ENCODE measurements at places on chromosomes 13 and 19.
A peak's percentile ranks its signal among the peaks of the same experiment; 100 is the strongest.

- no peak for DNase-seq
Observed at GRCh38 chr13:110201114-110201513, 105.8 kb downstream of the COL4A1 start.

DNA sequence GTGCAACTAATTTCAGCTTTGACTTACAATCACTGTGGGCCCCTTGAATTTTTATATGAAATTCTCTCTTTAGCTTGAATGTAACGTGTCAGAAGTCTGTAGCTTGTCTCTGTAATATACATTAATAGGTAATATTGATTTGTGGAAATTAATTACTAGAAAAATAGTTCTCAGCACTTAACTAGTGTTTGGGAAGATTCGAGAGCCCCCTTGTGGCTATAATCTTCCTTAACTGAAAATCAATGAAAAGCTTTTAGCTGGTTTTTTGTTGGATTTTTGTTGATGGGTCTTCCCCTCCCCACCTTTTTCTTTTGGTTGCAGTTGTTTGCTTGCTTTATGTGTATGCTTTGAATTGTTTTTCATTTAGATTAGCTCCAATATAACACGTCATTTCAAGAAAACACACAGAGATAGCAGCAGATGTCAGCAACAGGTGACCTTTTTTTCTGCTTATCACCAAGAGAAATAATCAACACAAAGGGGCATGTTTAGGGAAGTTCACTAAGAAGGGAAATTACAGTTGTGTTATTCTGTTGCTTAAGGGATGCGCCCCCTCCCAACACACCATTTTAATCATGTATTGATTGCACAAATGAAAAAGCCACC lies 176.8 kb downstream of the OXGR1 start:
- DNase-seq: no peak

GRCh38 chr13:112079696-112080095 lies 12.7 kb downstream of the SOX1 start:
- DNase-seq: no peak

DNA sequence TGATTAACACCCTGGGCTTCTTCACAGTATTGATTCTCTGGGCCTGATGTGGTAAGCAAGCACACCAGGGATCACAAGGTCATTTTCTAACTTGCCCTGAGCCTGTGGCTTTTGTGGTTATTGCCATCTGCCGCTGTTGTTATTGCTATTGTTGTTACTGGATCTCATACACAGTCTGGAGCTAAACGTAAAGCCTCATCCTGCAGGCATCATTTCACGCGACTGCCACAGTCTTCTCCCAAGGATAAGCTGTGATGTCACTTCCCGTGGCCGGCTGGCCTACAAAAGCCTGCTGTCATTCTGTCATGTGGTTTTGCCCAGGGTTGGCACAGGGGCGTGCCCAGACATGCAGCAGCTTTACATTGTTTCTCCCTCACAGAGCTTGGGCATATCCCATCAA lies 154.0 kb upstream of the GPR12 start:
- peak; percentile 6 for DNase-seq

DNA sequence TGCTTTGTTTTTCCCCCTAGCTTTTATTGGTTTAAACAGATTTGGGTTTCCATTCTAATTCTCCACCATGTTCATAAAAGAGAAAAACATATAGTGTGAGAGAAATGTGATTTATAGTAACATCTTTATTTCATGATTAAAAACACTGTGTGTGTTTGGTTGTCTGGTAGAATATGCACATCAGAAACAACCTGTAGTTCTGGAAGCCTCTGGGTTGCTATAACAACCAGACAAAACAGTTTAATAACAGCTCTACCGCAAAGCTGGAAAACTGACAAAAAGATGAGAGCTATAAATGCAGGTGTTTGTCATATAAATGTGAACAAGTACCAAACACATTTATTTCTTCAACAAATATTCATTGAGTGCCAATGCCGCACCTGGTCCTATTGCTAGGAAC lies 9.8 kb downstream of the KBTBD6 start:
- DNase-seq: no peak

GRCh38 chr13:47841151-47841550 lies 159.9 kb downstream of the SUCLA2 start:
- no peak for DNase-seq

DNA sequence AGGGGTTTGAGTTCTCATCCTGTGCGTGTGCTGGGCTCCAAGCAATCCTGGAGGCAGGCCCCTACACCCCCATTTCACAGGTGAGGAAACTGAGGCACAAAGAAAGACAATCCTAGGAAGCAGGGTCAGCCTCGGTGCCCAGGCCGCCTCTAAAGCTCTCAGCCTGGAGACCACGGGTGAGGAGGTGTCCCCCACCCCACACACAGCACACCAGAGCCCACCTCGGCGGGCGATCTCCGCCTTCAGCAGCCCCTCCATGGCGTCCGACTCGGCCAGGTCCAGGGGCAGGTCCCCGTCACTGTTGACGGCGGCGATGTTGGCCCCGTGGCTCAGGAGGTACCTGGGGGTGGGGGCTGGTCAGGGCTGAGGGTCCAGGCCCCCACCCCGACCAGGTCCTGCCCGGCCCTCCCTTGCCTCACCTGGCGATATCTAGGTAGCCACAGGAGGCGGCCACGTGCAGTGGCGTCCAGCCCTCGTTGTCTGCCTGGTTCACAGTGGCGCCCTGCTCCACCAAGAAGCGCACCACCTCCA lies 5.1 kb downstream of the PPP1R12C start:
- no peak for DNase-seq

- no peak for DNase-seq
Observed at GRCh38 chr19:38870612-38871011, 7.5 kb downstream of the RINL start.

GRCh38 chr13:33958964-33959363 lies 141.0 kb downstream of the RFC3 start:
- no peak for DNase-seq

GRCh38 chr19:15264933-15265206 lies 32.6 kb upstream of the EPHX3 start:
- DNase-seq: no peak

DNA sequence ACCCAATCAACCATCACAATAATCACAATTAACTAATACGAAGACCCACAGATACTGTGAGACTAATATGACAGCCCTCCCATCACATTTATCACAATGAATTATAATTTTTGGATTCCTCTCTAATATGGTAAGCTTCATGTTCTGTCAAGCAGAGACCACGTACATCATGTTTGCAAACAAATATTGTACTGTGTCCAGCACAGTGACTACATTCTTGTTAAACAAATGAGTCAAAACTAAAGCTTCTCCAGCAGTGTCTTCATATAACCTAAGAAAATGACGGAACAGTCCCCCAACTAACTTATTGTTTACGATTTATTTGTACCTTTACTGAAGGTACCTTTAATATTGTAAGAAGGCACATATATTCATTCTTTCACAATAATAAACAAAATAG lies 292.6 kb downstream of the ENOX1 start:
- DNase-seq: no peak

DNA sequence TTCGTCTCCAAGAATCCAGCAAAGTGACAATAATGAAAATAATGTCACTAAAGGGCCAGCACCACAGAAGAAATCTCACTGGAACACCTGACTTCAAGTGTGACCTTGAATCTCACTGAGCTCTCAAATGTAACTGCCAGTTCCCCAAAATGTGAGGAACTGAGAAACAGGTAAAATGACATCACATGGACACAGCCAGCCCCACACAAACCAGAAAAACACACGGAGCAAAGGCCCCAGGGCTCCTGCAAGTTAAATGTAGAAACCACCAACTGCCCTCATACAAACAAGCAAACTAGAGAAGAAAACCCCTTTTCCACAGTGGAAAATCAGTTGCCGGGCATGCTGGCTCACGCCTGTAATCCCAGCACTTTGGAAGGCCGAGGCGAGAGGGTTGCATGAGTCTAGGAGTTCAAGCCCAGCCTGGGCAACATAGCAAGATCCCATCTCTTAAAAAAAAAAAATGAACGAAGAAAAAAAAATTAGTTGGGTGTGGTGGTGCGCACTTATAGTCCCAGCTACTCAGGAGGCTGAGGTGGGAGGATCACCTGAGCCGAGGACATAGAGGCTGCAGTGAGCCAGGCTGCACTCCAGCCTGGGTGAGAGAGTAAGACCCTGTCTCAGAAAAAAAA lies 8.7 kb upstream of the KANK2 start:
- no peak for DNase-seq

DNA sequence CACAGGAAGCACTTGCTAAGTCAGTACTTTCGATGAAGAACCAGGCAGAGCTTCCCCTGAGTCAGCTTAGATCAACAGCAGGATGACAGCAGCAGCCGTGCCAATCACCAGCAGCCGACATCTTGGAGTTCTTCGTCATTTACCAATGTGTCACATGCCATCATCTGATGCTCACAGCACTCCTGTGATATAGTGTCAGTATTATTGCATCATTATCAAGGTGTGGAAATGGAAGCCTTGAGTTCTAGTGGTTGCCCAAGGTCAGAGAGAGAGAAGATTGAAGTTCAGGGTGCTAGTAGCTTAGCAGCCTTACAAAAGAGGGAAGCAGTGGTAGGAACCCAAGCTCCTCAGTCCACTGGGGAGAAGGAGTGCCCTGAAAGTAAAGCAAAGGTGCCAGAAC lies 331.5 kb downstream of the ZNF536 start:
- no peak for DNase-seq

GRCh38 chr13:28653111-28653510 lies 5.8 kb upstream of the POMP start:
- no peak for DNase-seq

GRCh38 chr13:112859817-112860190 lies 109.2 kb upstream of the MCF2L start:
- no peak for DNase-seq

DNA sequence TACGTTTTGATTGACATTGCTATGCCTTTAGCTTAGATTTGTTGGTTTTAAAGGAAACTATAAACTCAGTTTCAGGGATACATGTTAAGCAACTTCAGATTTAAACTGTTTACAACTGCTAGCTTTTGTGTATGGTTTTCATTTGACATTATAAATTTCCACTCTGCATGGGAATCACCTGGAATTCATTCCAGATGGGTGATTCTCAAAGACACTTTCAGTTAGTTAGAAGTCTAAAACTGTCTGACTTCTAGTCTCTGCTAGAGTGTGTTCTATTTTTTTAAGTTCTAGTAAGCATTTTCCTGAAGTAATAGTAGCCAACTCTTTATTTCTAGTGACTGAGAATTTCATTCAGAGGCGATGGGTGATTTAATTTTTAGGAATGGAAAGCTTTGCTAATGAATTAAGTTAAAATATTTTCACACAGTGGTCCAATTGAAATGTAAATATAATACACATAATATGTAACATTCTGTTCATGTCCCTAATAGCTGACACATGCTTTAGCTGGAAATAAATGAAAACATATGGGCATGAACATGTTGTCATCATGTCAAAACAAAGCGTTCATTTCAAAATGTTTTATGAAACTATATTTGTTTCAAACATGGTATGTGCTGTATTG lies 58.3 kb upstream of the CSNK1A1L start:
- no peak for DNase-seq

DNA sequence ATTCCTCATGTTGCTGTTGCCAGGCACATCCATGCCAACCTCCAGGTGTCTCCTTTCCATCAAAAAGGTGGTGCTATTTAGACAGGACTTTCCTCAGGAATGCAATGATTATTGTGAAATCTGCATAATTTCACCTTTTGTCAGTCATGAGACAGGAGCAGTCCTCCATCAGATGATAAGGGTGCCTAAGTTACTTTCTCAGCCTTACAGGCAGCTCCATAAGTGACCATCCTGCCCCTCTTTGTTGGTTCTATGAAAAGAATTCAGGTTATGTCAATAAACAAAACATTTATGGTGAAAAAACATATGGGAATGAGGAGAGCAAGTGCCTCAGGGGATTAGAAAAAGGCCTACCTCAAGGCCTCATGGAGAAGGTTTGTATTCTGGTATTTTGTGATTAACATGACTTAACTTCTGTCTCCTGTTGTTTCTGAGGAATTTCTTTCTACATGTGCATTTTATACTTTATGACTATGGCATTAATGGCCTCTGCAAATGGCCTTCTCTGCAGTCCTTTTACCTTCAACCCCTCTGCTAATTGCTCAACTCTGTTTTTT lies 110.3 kb upstream of the DIAPH3 start:
- DNase-seq: no peak

GRCh38 chr13:31172001-31172400 lies 10.3 kb upstream of the HSPH1 start:
- DNase-seq: no peak

DNA sequence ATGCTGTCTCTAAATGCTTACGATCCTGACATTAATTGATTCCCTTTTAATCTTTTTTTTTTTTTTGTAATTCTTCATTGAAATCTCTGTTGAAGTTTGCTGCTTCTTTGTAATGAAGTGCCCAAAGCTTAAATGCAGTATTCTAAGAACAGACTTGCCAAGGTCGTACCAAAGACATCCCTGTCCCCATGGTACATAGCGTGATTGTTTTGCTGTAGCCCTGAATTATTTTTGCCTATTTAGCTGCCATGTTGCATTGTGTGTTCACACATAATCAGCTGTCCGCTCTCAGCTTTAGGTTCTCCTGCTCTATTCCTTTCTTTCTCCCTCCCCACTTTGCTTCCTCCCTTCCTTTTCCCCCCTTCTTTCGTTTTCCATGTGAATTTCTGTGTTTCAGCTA lies 21.1 kb downstream of the FGF9 start:
- no peak for DNase-seq

DNA sequence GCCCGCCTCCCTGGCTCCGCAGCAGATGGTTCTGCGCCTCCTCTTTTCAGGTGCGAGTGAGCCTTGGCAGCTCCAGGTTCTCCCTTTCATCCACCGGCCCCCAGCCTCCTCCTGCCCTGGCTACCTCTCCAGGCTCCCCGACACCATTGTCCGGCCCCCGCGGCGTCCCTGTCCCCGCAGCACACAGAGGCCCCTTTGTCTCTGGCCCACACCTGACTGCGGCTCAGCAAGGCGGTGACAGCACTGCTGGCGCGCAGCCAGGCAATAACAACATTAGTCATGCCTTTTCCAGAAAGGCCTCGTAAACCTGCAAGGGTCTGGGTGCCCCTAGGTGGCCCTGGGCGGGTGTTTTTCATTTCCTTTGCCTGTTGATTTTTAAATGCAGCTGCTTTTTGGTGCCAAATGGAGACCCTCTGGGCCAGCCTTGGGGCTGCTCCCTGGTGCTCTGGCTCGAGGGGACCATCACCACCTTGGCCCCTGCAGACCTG lies 73.2 kb upstream of the MEDAG start:
- DNase-seq: no peak

DNA sequence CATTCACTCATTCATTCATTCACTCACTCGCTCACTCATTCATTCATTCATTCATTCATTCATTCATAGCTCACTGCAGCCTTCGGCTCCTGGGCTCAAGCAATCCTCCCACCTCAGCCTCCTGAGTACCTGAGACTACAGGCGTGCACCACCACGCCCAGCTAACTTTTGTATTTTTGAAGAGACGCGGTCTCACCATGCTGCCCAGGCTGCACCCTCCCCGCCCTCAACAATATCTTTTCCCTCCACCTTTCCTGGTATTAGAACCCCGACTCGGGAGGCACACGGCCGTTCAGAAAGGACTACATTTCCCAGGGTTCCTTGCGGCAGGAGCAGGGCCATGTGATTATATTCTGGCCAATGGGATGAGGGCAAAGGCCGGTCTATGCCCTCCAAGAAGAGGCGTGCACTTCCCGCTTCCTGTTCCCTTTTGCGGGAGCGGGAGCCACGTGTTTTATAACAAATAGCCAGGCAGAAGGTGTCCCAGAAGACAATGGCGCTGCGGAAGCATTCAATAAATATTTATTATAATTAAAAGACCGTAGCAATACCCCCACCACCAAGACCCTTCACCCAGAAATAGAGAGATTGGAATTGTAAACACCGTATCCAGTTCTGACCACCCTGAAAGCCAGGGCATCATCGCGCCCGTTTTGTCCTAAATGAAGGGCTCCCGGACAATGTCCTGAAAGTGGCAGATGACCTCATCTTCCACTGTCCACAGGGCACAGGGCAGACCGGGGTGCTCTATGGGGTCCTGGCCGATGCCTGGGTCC lies 15.9 kb downstream of the TICAM1 start:
- DNase-seq: peak; percentile 93

Data from DMS 273 treated with DMSO at 0.1 percent for 48 hours (cell line).